ENCODE measurements at places on chromosomes 2 and 18.
A peak's percentile ranks its signal among the peaks of the same experiment; 100 is the strongest.

- no peak for DNase-seq
Observed at GRCh38 chr2:80091237-80091636, 213.3 kb downstream of the LRRTM1 start.

DNA sequence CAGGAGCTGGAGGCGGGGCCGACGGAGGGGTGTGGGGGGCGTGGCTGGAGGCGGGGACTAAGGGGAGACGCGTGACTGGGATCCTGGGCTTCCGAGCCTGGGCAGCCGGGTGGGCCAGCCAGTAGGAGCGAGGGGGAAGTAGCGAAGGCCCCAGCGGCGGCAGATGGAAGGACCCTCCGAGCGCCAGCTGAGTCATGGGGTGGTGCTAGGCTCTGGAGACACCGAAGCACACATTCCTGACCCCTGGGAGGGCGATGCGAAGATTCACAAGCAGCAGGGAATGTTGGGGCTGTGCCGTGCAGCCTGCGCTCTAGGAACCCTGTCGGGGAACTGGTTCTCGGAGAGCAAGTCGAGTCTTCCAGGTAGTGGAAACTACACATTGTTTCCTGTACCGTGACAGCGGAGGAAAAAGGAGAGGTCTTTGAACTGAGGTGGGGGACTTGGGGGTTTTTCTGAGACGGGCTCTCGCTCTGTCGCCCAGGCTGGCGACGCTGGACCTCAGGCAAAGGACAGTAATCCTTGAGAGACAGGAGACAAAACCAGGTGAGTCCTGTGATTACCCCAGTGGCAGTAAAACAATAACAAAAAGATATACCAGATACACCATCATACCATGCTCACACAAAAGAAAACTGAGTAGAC, 650 bp upstream of the AFG3L2 start:
- no peak for DNase-seq

- DNase-seq = peak; percentile 38
Observed at GRCh38 chr2:31937741-31938140, 73.1 kb downstream of the MEMO1 start.

- no peak for DNase-seq
Observed at GRCh38 chr2:209314653-209315052, 109.2 kb upstream of the MAP2 start.
